Activated T-cell treated with anti-CD3 and anti-CD28 coated beads for 1 hour (primary cell): ENCODE measurements at places on chromosomes 3 and 15.

DNA sequence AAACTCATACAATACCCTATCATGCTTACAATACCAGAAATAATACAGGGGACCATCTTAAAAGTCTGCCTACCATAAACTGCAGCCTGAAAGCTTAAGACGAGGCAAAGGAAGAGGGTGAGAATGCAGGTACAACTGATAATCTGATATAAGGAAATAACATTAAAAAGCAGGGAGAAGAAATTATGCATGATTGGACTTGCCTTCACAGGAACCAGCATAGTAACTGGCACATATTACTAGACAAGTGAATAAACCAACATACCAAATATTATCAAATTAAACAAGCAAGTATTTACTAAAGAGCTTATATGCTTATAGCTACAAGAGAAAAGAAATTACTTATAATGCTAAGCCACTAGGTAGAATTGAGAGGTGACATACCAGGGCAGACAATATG is 18.7 kb downstream of the ANKRD28 start:
- DNase-seq, result no peak

DNA sequence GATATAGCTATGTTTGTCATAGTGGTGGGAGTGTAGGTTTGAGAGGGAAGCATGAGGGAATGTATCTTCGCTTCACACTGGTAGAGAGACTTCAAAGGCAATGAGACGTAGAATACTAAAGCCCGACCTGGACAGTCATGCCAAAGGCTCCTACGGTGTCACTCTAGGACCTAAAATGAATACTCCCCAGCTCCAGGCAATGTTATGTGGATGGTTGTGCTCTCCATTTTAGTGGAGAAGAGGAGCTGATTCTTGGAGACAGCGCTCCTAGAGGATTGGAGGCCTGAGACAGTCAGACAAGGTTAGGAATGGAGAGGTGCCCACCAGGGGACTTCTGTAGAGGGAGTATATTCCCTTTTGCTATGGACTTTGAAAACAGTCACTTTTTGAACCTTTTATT is 260.1 kb downstream of the MEX3B start:
- no peak for DNase-seq

- no peak for DNase-seq
Observed at GRCh38 chr3:146912241-146913015, 307.3 kb upstream of the PLSCR5 start.

DNA sequence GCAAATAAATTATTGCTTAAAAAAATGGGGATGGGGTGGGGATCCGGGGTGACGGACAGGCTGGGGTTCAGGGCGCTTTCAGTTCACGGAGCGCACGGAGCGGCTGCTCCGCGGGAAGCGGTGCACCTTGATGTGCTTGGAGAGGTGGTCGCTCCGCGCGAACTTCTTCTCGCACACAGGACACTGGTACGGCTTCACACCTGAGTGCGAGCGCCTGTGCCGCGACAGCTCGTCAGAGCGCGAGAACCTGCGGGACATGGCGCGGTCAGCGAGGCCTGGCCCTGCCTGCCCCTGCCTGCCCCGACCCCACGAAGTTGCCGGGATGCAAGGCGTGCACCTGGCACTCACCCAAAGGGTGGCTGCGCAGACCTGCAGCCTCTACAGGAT is 13.6 kb downstream of the KLF15 start:
- DNase-seq, result no peak

- DNase-seq, result no peak
Observed at GRCh38 chr15:44489464-44489863, 47.5 kb upstream of the EIF3J start.

GRCh38 chr15:39365161-39365560 is 215.7 kb upstream of the THBS1 start:
- DNase-seq, result no peak
